ENCODE measurements at places on chromosomes 5 and 9.
A peak's percentile ranks its signal among the peaks of the same experiment; 100 is the strongest.

DNA sequence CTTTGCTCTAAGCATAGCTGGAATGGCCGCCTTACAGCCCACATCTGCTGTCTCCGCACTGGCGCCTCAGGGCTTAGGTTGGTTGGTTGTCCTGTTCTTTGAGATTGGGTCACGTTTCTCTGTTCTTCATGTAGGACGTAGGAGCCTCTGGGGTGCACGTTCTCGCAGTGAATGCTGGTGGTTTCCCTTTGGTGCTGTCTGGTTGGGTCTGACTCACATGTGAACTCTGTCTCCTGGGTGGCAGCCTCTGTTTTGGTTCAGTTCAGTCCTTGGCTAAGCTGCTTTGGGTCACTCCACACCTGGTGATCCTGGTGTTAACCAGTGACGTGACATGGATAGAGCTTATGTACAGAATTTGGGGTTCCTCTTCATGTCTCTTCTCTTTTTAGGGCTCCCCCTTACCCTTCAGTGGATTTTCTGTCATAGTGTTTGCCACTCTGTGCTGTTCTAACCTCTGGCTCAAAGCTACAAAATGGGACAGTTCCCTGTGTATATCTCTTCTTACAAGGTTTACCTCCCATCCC is 12.6 kb upstream of the LPCAT1 start:
- peak; percentile 37 for DNase-seq

- no peak for DNase-seq
Measured at GRCh38 chr9:138061631-138062030, 184.0 kb downstream of the CACNA1B start.

DNA sequence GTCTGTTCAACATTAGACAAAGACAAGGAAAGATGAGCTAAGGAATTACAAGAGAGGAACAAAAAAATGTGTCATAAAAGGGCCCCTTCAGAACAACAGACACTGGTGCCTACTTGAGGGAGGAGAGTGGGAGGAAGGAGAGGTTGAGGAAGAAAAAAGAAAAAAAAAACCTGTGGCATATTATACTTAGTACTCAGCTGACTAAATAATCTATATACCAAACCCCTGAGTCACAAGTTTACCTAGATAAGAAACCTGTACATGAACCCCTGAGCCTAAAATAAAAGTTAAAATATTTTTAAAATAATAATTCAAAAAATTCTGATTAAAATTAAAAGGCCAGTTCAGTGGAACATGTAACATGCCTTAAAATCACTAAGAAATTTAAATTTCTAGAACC is 107.3 kb downstream of the MTREX start:
- no peak for DNase-seq

GRCh38 chr5:27571681-27572080 is 533.3 kb upstream of the CDH9 start:
- DNase-seq = no peak

DNA sequence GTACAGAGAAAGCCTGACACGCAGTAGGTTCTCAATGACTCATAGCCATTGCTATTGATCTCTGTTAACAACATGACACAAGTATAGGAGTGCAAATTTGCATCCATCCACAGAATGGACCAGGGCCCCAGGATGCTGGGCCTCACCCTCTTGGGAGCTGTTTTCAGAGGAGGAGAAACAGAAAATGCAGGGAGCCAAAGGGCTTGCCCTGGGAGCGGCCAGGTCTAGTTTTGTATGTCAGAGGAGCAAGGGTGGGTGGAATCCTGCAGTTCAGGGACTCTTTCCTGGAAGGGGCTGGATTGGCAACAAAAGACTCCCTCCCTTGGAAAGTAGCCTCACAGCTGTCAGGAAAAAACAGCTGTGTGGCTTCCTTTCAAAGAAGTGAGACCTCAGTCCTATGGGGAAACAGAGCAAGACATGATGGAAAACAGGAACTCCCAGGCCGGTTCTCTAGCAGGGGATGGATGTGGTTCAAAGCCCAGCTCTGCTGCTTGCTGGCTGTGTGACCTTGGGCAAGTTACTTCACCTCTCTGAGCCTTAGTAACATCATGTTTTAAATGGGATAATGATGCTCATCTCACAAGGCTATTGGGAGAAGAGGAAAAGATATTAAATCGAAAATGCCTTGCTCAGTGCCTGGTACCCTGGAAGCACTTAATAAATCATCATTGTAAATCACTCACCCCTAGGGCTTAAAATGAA is 50.5 kb upstream of the SH3PXD2B start:
- no peak for DNase-seq

Data from ELR (cell line).